Kasumi-1 (cell line): ENCODE measurements at places on chromosomes 5 and 9.

- DNase-seq = no peak
Observed at GRCh38 chr5:120808135-120808534, 344.0 kb downstream of the PRR16 start.

DNA sequence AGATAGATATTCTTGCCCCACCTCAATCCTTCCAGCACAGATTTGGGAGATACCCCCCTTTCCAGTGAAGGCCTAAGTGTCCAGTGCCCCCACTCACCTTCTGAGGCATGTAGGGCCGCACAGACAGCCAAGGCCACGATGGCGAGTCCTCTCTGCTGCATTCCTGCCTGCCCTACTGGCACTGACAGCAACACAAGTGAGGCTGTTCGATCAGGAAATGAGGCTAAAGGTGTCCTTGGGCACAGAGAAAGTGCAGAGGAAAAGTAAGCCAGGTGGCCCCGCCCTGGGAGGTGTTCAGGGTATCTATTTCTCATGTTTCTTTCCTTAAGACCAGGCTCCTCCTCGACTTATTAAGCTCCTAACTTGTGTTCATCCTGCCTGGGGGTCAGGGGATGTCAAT lies at the start of gene CCL28:
Gene CCL28, minus strand, starts transcription at position 236 of the 400 bp plus-strand sequence. Its CDS starts 75 bp downstream, at position 161.
- no peak for DNase-seq

DNA sequence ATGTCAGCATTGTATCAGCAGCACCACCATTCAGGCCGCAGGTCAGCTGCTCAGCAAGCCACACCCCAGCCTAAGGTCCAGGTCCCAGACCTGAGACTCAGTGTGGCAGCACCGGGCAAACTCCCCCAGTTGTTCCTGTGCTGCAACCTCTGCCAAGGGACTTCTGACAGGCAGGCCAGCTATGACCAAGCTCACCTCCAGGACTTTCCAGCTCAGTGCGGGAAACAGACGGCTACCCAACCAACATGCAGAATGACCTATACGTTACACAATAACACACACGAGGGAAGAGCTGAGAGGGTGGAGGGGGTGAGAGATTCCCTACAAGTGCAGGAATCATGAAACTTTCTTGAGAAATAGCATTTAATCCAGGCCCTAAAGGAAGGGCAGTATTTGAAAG lies 143.7 kb downstream of the FSTL4 start:
- no peak for DNase-seq

DNA sequence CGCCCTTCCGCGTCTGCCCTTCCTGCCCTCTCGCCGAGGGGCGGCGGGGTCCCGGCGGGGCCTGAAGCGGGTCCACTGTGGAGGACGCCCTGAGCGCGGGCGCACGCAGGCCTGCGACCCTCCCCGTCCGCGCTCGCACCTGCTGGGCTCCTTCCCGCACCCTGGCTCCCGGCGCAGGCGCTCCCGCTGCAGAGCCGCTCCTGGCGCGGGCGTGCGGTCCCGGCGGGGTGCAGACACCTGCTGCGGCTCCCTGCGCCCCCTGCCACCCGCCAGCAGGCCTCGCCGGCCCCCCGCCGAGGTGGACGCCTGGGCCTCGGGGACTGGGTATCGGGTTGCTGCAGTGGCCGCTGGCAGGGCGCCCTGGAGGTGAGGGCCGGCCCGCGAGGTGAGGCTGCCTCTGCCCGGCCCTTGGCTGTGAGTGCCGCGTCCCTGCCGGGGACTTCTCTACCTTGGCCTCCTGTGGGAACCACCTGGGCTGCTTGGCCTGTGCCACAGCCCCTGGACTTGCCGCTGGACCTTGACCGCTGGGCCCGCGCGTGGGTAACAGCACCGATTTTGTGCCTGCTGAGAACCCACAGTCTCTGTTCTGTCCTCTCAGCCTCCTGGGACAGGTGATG lies 627 bp downstream of the ARRDC1 start:
- no peak for DNase-seq

DNA sequence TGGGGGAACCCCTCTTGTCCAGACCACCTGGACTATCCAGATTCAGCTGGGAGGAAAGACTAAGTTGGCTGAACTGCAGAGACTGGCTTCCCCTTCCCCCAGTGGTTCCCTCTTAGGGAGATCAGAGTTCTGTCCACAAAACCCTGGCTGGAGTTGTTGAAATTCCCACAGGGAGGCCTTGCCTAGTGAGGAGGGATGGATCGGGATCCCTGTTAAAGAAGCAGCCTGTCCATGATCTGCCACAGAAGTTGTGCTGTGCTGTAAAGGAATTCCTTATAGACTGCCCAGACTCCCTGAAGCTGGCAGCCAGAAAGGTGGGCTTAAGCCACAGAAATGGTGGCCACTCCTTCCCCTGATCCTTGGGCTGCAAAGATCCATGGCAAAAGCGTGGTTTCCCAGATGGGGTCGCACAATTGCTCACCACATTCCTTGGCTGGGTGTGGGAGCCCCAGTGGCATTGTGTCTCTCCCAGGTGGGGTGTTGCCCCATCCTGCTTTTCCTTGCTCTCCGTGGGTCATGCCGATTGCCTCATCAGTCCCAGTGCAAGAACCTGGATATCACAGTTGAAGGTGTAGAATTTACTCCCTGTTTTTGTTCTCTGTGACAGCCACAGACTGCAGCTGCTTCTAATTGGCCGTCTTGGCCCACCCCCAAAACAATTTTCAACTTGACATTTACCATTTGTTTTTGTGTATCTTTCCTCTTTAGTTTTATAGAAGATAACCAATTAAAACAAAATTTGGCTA lies 342.4 kb downstream of the FGF10 start:
- DNase-seq = no peak

GRCh38 chr9:125631391-125632085 lies 75.5 kb downstream of the MAPKAP1 start:
- DNase-seq = peak; percentile 47

GRCh38 chr9:28456861-28457260 lies 883.6 kb upstream of the C9orf72 start:
- no peak for DNase-seq

GRCh38 chr9:134935056-134935640 lies 17.4 kb upstream of the FCN1 start:
- DNase-seq = no peak

DNA sequence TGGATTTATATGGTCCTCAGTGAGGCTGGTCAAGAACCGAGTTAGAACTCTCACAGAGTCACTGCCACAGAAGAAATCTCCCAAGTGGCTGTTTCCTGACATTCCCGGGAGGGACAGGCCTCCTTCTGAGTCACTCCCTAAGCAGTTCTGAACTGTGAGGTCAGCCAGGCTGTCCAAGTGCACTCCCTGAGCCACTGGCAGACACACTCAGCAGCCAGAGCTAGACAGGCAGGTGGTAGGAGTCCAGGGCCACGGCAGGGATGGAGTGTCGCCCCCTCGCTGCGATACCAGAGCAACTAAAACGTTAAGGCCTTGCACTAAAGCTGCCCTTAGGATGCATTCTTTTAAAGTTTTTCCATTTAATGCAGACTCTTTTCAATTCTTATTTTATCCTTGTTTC lies 3.4 kb downstream of the IL4 start:
- DNase-seq = no peak

DNA sequence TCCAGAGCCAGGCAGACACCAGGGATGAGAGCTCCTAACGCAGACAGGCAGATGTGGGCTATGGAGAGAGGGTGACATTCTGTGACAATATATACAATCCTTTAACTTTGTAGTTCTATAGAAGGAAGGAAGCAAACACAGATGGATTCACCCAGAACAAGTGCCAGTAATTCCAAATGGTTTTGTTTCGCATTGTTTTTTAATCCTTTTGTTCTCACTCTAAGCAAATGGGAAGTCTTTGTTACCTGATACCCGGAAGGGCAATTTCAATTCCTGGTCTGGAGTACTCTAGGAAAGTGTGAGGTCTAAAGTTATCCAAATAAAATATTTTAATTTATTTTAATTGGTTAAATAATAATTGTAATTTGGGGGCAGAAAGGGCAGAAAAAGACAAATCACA lies 2.5 kb downstream of the FRMD3 start:
- DNase-seq = no peak

- DNase-seq = peak; percentile 37
Observed at GRCh38 chr5:125798307-125798706, 624.9 kb upstream of the GRAMD2B start.

GRCh38 chr9:93003552-93004407 lies 54.7 kb upstream of the SUSD3 start:
- DNase-seq = peak; percentile 21

- DNase-seq = no peak
Observed at GRCh38 chr5:143349177-143349576, 54.3 kb downstream of the NR3C1 start.

DNA sequence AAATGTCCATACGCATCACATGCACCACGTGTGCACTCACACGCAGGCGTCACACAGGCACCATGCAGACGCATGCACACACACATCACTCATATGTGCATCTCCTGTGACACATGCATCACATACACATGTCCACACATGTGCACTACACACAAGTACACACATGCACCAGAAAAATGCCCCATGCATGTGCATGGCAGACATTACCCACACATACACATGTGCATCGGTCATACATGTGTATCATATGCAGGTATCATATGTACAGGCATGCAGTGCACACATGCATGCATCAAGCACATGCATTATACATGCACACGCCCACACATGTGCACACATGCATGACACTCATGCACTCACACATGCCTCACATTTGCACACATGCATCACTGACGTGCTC lies 26.1 kb downstream of the ADAMTS2 start:
- no peak for DNase-seq

DNA sequence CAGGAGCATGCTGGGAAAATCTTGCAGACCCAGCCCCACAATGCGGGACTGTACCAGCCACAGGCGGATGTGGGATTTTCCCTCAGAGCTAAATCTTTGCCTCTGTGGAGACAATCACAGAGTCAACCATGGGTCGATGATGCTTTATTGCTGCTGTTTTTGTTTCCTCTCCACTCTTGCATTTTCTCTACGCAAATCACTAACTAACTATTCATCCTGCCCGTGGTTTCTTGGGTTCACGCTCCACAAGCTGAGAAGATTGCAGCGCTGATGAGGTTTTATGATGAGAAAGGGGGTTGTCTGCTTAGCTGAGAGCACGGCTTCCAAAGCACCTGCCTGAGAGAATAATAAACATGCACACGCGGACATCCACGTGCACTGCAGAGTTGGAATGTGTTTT lies 500.2 kb upstream of the ADAMTS16 start:
- no peak for DNase-seq

DNA sequence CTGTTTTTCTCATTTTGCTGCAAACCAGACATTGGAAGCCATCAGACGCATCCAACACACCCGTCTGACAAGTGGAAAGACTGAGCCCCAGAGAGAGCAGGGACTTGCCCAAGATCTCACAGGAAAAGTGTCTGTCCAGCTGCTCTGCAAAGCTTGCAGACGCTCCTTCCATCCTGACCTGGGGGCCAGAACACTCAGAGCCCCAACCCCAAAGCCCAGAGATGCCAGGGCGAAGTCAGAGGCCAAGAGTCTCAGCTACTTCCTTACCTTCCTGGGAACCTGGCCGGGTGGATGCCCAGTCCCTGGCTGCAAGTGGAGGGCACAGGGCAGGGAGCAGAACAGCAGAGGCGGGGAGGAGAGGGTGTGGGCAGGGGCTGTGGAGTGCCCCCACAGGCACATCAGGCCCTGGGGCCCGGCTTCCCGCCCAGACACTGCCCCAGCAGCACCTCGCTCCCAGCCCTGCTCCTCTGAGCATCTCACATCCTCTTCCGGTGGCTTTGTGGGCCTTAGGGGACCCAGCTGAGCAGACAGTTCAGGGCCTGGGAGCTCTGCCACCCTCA lies 9.7 kb upstream of the RALGDS start:
- no peak for DNase-seq
